AML-193 (cell line): ENCODE measurements at places on chromosomes 12 and 14.
A peak's percentile ranks its signal among the peaks of the same experiment; 100 is the strongest.

GRCh38 chr14:95495538-95496025 lies 20.9 kb downstream of the SYNE3 start:
- peak; percentile 73 for DNase-seq

DNA sequence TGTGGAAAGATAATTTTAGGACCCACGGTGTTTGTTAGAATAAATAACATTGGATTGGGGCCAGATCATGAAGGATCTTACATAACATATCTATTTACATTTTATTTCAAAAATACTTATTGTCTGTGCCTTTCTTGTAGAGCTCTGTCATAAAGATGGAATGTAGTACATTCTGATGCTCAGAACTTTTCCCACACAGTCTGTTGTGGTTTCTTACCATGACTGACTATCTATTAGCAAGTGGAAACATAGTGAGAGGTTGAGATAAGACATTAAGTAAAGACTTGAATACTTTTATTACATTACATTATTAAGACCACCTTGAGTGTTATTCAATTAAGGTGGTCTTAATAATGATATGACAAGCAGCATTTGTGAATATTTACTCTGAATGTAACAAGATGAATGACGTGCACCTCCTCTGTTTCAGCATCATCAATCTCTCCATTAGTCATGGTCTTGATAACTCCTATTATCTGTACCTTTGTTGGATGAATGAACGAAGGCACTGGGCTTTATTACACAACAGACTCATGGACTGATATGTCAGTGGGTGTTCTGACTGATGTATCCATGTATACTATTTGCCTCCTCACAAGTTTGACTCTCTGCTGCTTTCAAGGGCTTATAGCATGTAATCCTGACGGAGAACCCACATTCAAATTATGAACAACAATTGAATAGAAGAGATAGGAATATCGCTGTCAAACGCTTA lies 883.0 kb upstream of the FLRT2 start:
- DNase-seq = no peak

GRCh38 chr14:75101491-75101890 lies 25.4 kb downstream of the NEK9 start:
- DNase-seq = no peak

DNA sequence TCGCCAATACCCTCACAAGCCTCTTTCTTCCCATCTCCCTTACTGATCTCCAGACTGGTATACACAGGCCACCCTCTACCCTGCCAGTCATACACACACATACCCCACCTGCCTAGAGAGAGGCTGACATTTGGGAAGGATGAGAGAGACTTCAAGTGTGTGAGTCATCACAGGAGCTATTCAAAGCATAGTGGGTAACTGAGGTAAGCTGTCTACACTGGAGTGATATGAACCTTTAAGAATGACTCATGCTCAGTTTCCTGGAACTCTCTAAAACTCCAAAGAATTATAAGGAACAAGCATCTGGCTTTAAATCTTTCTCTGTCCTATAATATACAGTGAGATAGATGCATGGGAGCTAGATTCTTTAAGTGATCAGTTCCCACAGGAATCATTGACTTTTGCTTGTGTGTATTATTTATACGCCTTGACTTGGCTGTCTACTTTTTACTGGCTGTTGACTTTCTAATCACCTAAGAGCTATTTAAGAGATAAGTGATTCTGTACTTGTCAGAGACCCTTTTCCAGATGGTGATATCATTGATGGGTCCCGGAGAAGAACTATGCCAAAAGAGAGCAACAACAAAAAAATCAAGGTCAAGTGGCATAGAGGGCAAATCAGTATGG lies 5.8 kb downstream of the IGF1 start:
- DNase-seq = no peak

DNA sequence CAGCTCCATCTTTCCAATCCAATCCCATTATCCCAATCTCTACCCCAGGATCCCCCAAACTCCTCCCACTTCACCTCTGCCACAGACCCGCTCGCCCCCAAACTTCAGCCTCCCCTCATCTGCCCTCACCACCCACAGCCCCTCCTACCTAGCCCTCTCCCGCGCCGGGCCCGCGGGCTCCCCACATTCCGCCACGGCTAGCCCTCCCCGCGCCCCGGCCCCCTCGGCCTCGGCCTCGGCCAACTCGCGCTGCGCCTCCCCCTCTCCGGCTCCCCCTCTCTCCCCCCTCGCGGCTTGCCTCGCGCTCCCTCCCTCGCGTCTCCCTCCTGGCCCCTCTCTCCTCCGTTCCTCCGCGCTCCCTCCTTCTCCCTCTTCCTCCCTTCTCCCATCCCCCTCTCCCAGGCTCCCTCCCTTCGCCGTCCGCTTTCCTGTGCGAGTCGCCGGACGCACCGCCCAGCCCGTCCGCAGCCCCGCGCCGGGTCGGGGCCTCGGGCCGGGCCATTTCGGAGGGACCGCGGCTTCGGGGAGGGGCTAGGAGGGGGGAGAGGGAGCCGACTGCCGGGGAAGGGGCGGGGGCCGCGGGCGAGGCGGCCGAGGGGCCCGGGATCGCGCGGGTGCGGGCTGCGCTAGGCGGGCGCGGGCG lies at the start of gene ATN1:
TSS of gene ATN1 (plus strand) at position 581 of the 643 bp plus-strand sequence. CDS start 6,043 bp downstream, outside the sequence.
- peak; percentile 16 for DNase-seq

- no peak for DNase-seq
Measured at GRCh38 chr12:46494424-46494823, 121.9 kb upstream of the SLC38A2 start.

GRCh38 chr14:56002876-56003625 lies 115.2 kb upstream of the PELI2 start:
- no peak for DNase-seq

GRCh38 chr14:60094306-60094897 lies 2.7 kb downstream of the PCNX4 start:
- DNase-seq = peak; percentile 6

GRCh38 chr12:11822081-11822834 lies 172.8 kb downstream of the ETV6 start:
- DNase-seq = no peak

GRCh38 chr12:3137268-3137781 lies 60.1 kb downstream of the TSPAN9 start:
- no peak for DNase-seq

DNA sequence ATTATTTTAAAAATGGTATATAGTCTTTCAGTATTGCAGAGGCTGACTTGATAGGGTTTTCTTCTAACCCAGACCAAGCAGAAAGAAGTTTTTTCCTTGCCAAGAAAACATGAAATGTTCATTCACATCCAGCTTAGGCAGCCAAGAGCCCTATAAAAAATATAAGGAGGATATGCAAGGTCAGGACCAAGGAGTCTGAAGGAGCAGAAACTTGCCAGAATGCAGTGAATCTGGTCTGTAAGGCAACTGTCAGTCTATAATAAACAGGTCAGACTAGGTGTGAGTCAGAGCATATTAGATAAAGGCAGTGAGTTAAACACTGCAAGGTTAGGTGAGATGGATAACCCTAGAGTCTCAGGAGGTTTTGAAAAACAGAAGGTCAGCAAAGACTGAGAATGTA lies 645.5 kb downstream of the C12orf50 start:
- no peak for DNase-seq
